ENCODE measurements at places on chromosomes 13 and 19.

DNA sequence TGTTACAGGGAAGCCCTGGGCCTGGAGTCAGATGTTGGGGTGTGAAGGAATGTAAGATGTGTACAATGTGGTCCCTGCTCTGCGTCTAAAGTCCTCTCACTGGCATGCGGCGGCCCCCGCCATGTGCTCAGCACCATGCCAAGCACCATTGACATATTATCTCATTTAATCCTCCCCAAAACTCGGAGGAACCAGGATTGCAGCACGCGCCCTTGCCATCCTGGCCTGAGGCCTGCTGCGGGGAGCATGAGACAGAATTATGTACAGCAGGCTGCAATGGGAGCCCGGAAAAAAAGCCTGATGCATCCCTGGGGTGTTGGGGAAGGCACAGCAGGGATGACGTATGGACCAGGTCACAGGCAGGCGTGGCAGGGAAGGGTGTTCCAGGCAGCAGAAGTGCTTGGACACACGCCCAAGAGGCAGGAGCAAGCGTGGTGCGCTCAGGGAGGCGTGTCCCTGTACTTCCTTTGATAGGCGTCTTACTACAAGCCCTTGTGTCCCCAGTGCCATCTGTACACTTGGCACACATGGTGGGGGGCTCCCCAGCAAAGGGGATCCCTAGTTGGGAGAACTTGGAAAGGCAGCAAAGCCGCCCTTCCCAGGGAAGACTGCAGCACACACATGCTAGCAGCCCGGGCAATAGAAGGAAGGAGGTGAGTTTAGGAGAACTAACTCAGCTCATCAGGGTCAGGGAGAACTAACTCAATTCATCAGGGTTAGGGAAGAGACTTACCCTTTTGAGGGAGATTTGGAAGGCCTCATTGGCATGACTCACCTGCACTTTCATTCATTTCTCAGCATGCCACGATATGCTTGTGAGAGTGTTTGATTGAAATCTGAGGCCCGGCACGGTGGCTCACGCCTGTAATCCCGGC is 3.4 kb downstream of the EVI5L start:
- no peak for DNase-seq

- no peak for DNase-seq
Measured at GRCh38 chr13:54356209-54356608, 1327.6 kb downstream of the OLFM4 start.

- no peak for DNase-seq
Measured at GRCh38 chr13:109494925-109495369, 291.4 kb downstream of the IRS2 start.

GRCh38 chr19:16095071-16095571 is 16.6 kb upstream of the RAB8A start:
- no peak for DNase-seq

DNA sequence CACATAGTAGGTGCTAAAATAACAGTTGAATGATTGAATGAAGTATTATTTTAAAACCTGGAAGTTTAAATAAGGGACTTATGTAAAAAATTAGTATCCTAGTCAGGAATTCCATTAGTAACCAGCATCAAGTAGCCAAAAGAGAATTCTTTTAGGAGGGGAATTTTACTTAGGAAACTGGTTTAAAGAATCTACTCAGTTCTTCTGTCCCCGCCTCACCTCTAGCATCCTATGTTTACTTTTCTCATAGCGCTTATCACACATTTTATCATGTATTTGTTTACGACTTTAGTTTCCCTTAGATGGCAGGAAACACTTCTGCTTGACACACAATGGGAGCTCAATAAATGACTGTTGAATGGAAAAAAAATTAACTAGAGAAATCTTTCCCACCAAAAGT is 229.0 kb downstream of the KLF5 start:
- no peak for DNase-seq

DNA sequence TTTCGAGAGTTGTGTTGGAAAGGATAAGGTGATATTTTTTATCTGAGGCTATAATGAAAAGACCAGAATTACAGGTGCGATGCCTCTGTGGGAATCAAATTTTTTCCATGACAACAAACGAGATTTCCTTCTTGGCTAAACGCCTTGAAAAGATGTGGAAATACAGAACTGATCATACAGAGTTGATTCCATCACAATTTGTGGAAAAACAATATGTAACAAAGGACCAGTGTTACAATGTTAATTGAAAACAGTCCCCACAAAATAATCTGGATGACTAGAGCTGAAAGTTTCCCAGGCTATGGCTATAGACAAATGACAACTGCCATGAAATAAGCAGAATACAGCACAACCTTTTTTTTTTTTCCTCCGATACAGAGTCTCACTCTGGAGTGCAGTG is 628.9 kb downstream of the DIAPH3 start:
- DNase-seq: no peak

- DNase-seq: no peak
Measured at GRCh38 chr19:30512176-30513081, 140.2 kb downstream of the ZNF536 start.

GRCh38 chr13:39655041-39655568 is 357 bp upstream of the COG6 start:
- DNase-seq: no peak

DNA sequence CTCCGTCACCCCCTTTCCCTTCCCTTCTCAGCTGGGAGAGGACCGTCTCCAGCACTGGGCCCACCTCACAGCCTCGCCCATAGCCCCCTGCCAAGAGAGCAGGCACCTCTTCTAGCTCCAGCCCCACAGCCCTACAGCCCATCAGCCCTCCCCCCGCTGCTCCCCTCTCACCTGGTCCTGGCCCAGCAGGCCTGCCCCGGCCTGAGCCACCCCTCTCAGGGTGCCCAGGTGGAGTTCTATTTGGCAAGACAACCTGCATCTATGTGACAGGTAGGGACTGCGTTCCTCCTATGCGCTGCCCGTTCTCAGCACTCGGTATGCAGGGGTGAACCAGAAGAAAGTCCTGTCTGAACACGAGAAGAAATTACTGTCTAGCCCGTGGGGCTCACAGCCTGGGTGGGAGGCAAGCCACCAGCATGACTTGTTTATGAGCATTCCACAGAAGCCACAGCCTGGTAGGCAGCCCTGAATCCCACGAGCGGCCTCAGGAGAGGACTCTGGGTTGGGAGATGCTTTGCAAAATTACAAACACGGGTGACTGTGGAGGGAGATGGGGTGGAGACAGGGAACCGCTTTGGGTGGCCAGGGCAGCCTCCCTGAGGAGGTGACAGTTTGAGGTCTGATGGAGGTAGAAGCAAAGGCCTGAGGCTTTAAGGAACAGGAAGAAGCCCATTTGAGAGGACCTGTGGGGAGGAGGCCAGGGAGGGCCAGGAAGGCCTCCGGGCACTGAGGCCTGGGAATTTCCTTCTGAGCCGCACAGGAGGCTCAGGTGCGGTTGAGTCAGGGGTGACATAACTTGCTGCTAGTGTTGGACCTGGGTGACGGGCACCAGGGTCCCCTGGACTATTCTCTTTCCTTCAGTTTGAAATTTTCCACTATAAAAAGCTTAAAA is 1.2 kb upstream of the PLEKHF1 start:
- no peak for DNase-seq

DNA sequence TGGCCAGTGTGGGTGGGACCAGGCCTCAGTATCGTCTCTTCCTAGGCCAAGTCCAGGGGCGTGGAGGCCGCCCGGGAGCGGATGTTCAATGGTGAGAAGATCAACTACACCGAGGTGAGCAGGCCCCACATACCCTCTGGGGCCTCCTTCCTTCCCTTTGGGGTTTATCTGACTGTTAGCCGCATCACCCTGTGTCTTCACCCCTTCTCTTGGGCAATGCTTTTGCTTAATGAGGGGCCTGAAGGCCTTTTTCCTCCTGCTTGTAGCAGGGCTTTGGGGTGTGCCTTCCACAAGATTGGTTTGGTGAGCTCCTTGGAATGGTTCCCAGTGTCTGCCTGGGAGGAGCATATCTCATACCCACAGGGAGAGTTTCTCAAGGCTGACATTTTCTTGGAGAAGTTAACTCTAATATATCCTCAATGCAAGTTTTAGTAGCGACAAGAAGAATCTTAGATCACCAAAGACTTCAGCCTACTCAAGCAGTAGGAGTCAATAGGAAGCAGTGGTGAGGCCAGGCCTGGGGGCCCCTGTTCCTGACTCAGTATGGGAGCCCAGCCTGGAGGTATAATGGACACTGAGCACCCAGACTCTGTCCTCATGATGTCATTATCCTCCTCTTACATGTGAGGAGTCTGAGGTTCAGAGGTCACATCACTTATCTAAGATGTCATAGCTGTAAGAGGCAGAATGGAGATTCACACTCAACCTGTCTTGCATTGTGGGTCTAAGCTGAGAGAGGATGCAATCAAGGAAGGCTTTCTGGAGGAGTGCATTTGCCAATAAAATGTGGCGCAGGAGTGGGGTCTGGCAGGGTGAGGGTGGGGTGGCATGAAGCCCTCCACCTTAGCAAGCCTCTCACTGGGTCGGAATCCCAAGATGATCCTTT is 2.0 kb downstream of the GPI start:
- no peak for DNase-seq

GRCh38 chr19:18227781-18228271 is 1.6 kb upstream of the PDE4C start:
- no peak for DNase-seq

DNA sequence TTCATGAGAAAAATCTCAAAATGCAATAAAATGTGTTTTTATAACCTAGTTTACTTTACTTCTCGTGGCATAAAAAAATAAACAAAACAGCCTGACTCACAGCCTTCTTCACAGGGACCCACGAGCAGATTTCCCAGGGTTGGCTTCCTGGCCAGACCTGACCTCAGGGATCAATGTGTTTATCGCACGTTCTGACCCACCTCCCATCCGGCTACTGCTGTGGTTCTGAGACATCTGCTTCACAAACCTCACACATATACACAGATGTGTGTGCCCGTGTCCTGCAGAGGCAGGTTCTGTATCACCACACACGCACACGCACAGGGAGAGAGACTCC is 118.3 kb downstream of the COL4A2 start:
- DNase-seq: no peak

DNA sequence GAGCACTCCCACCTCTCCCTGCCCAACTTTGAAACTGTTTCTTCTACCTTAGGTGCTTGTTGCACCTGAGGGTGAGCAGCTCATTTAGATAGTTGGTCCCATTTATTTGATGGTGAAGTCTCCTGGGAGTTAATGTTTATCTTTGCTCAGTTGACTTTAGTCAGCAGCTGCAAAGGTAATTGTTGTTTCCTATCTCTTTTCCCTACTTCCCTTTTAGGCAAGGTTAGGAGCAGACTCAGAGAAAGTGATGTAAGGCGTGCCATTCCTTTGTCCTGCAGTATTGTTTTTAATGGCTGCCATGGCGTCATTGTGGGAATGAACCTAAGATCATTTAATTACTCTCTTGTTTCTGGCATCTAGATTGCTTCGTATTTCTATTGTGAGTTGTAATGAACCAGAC is 11.6 kb downstream of the AKAP11 start:
- no peak for DNase-seq

DNA sequence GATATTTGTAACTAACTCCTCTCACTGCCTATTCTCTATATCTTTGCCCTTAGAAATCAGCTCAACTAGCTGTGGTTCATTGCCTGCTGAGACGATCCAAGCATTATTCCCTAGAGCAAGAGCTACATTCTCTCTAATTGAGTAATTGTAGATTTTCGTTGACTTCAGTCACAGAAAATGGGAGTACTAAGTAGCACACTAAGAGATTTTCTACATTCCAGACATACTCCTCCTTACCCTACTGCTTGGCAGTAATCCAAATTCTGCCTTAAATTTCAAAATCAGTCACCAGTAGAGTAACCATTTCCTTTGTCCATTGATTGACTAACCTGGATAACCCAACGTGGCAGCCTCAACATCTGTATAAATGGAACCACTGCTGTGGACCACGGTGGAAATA is 1786.8 kb downstream of the SLITRK5 start:
- DNase-seq: no peak

- no peak for DNase-seq
Measured at GRCh38 chr13:28958018-28958417, 137.9 kb downstream of the MTUS2 start.

DNA sequence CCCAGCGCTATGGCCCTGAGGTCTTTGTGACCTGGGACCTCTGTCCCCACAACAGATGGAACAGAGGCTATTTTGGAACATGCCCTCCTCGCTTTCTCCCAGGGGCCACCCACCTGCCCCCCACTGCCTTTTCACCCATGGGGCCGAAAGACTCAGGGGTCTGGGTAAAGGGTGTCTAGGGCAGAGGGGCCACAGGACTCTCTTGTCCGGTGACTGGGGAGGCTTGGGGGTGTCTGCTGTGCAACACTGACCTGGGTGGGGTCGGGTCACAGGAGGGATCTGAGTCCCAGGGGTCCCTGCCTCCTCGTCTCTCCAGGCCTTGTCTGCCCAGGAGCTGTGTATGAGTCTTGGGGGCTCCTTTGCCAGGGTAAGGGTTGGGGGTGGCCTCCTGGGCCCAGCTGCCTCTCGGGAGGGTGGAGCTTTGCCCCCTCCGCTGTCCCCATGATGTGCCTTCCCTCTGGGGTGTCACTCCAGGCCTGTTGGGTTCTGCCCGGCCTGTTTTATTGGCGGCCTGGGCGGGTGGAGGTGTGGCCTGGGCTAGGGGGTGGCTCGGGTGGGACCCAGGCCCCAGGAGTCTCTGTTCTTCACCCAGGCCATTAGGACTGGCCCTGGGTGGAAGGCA is 2.1 kb downstream of the ARID3A start:
- DNase-seq: no peak

DNA sequence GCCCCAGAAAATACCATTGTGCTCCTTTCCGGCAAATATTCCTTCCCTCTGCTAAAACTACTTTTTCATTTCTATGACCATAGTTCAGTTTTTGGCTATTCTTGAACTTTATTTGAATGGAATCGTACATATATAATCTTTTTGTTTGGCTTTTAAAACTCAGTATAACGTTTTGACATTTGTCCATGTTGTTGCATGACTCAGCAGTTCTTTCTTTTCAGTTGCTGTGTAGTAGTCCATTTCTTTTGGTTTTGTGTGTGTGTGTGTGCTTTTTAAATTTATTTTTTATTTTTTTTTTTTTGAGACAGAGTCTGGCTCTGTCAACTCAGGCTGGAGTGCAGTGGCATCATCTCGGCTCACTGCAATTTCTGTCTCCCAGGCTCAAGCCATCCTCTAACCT is 35.0 kb downstream of the ITM2B start:
- DNase-seq: no peak

DNA sequence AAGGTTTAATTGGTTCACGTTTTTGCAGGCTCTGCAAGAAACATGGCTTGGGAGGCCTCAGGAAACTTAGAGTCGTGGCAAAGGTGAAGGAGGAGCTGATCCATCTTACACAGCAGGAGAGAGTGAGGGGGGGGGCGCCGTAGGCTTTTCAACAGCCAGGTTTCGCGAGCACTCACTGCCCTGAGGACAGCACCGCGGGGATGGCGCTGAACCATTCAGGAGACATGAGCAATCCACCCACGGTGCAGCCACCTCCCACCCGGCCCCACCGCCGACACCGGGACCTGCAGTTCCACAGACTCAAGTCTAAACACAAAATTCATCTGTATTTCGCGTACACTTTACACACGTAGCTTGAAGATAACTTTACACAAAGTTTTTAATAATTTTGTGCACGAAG is 73.6 kb downstream of the KDM4B start:
- DNase-seq: no peak

DNA sequence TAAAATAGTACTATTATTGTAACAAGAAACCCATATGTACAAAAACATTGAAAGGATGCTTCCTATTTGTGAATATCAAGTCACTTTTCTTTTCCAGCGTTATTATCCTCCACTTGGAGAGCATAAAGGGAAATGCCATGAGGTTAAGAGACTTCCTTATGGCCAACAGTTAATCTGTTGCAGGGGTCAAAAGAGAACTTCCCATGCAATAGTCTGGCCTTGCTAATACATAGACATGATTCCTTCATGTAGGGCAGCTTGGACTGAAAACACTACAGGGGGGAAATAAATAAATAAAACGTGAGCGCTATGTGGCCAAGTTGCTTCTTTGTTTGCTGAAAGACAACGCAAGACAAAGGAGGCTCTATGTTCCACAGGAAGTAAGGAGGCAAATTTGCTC is 269.1 kb upstream of the EDNRB start:
- DNase-seq: no peak
